ENCODE measurements at places on chromosomes 13 and 19.

GRCh38 chr13:52701728-52702465, 37.7 kb downstream of the CNMD start:
- DNase-seq: no peak

DNA sequence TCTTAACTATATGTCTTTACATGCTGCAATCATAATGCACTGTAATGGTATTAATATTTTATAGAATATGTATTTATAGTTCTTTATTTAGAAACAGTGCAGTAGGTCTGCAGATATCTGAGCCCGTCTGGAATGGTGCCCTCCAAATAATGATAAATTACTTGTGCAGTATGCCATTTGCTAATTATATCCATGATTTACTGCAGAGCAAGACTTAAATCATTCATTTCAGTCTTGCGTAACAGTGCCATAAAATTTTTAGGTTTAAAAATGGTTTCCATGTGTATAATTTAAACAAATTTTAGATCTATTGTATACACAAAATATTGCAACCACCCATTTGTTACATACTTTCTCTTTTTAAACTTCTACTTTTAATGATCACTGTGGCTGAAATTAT, 175.1 kb downstream of the ZNF536 start:
- no peak for DNase-seq

GRCh38 chr19:7783991-7784423, 21.0 kb downstream of the CLEC4M start:
- DNase-seq: no peak

GRCh38 chr19:15464394-15465385, at the start of gene RASAL3:
Gene RASAL3 (minus strand): TSS chr19:15464544. CDS start chr19:15464358, 186 bp downstream.
- no peak for DNase-seq

GRCh38 chr13:104385404-104385803, 1319.2 kb upstream of the SLC10A2 start:
- DNase-seq: no peak

DNA sequence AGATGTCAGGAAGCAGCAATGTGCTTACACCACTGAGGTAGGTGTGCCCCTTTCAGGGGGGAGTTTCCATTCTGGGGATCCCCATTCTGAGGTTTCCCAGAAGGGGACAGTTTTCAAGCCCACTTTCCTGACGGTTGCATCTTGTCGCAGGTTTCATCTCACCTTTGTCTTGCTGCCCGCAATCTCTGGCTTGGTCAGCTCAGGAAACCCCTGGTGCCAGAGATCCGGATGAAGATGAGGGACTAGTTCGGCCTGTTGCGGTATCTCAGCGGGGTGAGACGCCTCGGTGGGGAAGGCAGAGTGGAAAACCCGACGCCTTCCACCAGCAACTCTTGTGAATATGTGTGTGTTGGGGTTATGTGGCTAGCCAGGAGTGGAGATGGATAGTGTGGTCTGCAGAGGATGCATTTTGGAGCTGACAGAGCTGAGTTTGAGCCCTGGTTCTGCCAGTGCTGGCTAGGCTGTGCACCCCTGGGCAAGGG, 13.1 kb downstream of the TNFSF9 start:
- DNase-seq: no peak

All from left forelimb (tissue), 1 donor.